Fibroblast of skin of right quadriceps (primary cell): ENCODE measurements at places on chromosomes 2 and 18.

GRCh38 chr18:54909538-54909937 lies 49.7 kb downstream of the CCDC68 start:
- DNase-seq = no peak

DNA sequence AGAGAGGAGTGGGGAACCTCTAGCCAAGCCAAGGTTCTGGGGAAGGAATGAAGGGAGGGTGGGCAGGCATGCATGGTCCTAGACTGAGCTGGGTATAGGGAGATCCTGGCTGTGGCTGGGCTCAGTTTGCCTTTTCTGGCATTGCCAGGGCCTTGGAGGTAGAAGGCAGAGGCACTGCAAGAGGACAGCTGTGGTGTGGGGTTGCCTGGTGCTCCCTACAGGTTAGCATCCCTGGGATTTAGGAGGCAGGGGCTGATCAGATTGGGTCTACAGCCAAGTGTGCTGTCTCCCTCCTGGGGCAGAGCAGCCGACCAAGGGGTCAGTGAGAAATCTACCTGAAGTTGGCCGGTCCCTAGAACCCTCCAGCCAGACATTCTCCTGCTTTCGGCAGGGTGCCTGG lies 15.9 kb downstream of the ABCG8 start:
- DNase-seq = no peak

DNA sequence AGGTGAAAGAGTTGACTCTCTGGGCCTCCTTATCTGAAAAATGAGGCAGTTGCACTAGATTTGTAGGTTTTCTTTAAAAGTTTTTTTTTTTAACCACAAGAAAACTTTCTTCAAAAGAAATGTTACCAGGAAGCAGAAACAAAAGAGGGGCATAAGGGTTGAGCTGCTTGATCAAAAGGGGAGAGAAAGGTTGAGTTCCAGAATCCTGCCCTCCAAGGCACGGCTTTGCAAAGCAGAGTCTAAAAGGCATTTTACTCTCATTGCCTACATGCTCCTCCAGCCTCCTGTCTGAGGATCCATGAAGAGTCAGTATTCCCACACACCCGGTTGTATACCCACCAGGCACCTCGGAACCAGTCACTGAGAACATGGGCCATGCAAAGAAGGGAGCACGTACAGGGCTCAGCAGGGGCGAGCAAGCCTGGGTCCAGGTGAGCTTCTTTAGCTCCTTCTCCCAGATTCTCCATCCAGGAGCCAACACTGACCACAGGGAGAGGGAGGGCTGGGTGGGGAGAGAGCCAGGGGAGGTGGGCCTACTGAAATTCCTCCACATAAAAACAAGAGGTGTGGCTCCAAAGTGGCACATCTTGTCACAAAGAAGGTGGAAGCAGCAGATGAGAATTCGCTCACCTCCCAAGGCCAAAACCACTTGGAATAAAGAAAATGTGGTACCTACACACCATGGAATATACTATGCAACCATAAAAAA lies 116.0 kb upstream of the EPC2 start:
- no peak for DNase-seq

DNA sequence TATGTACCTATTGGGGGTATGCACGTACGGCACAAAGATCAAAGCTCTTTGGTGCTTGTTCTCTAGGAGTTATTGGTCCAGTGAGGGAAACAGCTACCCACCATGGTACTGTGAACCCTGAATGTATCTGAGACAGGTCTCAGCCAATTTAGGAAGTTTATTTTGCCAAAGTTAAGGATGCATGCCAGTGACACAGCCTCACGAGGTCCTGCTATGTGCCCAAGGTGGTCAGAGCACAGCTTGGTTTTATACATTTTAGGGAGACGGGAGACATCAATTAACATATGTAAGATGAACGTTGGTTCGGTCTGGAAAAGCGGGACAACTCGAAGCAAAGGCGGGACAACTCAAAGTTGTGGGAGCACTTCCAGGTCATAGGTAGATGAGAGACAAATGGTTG lies 75.8 kb downstream of the SOWAHC start:
- DNase-seq = no peak

DNA sequence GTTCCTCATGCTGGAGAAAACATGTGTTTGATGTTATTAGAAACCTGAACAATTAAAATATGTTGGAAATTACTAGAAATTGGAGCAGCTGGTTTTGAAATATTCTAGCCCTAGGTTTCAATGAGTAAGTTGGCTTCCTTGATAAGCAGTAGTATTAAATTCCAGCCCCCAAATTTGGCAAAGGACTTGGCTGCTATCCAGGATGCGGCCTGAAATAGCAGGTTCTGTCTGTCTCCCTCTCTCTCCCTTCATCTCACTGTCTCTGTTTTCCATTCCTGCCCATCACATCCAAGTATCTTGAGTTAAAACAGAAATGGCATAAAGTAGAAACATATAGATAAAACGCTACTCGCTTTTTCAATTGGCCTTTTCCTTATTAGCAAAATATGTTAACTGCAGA lies 20.9 kb upstream of the GPR45 start:
- no peak for DNase-seq

DNA sequence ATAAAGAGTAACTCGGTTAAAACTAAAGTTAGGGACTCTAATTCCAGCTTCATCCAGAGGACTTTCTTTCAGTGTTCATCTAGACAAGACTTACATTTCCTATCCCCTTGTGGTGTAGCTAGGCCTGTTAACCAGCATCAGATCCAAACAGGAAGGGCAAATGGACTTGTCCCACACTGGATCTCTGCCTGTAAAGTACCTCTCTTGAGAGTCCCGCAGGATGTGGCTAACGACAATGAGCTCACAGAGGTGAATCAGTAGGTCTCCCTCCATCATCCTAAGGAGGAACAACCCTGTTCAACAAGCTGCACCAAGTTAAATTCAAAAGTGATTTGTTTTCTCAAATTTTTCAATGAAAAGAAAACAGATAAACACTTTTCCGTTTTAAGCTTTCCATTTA lies 412.3 kb upstream of the RGPD4 start:
- peak; percentile 12 for DNase-seq

DNA sequence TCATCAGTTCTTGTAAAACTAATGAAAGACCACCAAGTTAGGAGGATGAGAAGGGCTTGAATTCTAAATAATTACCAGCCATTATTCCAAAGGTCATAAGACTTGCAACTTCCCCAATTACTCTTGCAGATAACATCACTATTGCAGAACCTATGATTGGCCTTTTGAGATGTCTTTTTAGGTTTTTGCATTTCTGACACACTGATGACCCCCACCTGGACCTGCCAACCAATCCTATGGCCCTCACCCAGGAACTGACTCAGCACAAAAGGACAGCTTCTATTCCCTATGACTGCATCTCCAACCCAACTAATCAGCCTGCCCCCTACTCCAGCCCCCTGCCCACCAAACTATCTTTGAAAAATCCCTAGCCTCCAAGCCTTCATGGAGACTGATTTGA lies 111.5 kb upstream of the COPS8 start:
- no peak for DNase-seq
